ENCODE measurements at places on chromosomes 5 and 9.

GRCh38 chr5:160787240-160787639 lies 64.8 kb downstream of the ATP10B start:
- no peak overlapping the region for H3K27ac ChIP-seq
- no peaks in the 10 kb centered on the region for H3K4me1 ChIP-seq
- no peaks in the 10 kb centered on the region for H3K36me3 ChIP-seq
- H3K4me3 ChIP-seq: no peak overlapping the region

- H3K4me1 ChIP-seq: peaks cover 32% of the 10 kb centered on the region
- no peaks in the 10 kb centered on the region for H3K36me3 ChIP-seq
- H3K4me3 ChIP-seq: no peak overlapping the region
- DNase-seq: no peak
Measured at GRCh38 chr5:138983984-138984383, 108.8 kb upstream of the LRRTM2 start.

DNA sequence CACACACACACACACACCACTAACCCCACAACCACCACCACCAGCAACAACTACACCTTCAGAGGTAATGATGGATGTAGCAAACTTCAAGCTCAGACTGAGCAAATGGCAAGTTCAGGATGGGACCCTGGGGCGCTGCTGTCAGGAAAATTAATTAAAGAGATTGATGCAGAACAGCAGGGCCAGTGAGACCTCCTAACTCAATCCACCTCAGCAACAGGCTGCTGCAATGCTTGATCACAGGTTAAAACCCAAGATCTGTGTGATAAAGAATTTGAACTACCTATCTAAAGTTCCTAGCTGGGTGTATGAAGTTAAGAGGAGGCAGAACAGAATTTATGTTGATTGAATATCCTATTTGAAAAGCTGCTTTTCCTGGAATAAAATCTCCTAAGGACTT lies 140.3 kb upstream of the FER start:
- peaks cover 4% of the 10 kb centered on the region for H3K4me1 ChIP-seq
- no peaks in the 10 kb centered on the region for H3K36me3 ChIP-seq
- DNase-seq: no peak
- H3K27me3 ChIP-seq: peaks cover 4% of the 10 kb centered on the region

DNA sequence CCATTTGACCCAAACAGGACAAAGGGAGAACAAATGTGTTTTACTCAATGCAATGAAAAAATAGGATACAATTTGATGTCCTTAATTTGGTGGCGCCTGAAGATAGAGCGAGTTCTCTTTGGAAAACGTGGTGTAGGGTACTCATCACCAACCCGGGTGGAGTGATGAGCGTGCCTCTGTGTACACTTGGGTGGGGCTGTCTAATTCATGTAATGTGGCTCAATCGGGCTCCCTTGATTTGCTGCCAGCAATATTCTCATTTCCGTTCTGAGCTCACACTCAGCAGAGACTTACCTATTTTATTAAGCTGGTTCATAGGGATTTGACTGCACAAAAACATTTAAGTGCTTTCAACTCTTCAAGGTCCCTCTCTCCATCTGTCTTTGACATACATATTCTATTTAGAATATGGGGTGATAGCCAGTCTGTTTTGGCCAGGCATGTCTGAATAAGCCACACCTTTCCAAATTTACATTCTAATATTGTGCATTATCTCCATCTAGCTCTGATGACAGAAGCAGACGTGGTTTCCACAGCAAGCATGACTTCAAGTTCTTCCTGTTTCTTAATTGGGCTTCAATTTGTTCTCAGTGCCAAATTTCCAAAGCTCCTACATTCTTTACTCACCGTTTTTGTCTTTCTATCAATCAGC lies 162.5 kb downstream of the IRX2 start:
- H3K4me1 ChIP-seq: no peaks in the 10 kb centered on the region
- H3K27ac ChIP-seq: no peak overlapping the region
- DNase-seq: no peak
- no peaks in the 10 kb centered on the region for H3K36me3 ChIP-seq

DNA sequence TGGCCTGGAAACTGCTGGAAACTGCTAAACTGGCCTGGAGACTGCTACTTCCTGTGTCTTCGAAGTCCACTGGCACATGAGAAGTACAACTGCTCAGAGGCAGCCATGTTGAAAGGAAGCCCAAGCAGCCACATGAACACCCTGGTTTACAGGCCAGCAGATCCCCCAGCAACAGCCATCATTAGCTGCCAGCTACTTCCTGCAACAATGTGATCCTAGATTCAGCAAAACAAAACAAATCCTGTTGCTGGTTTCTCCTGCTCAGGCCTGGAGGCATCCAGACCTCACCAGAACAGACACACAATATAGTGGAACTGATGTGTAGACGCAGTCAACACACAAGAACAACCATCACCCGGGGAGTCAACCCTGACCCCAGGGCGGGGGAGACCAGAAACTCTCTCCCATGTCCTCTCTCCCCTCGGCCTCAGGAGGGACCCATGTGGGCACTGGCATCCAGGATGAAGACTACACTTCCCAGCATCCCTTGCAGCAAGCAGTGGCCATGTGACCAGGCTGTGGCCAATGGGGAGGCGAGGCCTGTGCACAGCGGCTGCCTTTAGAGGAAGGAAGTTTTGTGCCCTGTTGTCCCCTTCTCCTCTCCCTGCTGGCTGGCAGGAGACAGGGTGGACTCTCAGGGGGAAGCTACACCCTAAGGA lies 9.2 kb upstream of the LCN15 start:
- DNase-seq: no peak
- no peak overlapping the region for H3K27ac ChIP-seq
- H3K27me3 ChIP-seq: peaks cover 23% of the 10 kb centered on the region
- H3K4me3 ChIP-seq: no peak overlapping the region

DNA sequence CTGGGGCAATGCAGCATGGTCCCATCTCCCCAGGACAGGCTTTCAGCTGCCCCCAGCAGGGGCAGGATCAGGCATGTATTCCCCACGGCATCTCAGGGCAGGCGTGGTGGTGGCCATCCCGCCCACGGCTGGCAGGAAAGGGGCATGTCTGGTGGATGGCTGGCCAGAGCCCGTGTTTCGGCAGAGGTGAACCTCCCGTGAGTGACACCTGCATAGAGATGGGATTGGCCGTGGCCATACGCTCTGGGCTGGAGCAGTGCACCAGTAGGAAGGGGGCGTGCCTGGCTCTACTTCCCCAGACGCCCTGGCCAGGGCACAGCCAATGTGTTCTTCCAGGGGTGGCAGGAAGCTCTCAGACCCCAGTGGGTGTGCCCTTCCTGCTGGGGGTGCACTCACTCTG lies 139.1 kb downstream of the ZNF354C start:
- H3K36me3 ChIP-seq: no peaks in the 10 kb centered on the region
- no peak overlapping the region for H3K4me3 ChIP-seq
- no peaks in the 10 kb centered on the region for H3K4me1 ChIP-seq
